ENCODE measurements at places on chromosomes 2 and 18. TPM values are rescaled to one million over a fixed set of nuclear protein-coding genes. Genes with fewer than 3 reads are reported as not detected.

The IL1R2 gene
- polyA plus RNA-seq: 0.70 TPM

The CPO gene
- not detected for polyA plus RNA-seq

DNA sequence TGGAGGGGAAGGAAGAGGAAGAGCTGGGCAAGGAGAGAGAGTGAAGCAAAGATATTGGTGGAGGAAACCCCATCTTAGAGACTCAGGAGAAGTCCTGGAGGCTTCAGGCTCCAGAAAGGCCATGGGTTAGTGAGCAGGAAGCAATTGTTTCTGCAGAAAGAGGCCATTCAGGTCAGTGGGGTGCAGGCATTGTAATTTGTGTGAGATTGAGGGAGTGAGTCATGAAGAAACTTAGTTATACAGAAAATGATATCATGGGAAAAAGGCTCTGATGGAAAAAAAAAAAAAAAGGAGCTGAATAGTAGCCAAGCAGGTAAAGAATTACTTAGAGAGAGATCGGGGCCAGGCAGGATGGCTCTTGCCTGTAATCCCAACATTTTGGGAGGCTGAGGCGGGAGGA is 4.0 kb downstream of the EMILIN2 start:
- H3K27me3 ChIP-seq: peaks cover 28% of the 10 kb centered on the region
- no peak overlapping the region for H3K27ac ChIP-seq
- peaks cover 25% of the 10 kb centered on the region for H3K4me1 ChIP-seq
- peaks cover 8% of the 10 kb centered on the region for H3K36me3 ChIP-seq
- DNase-seq: no peak

- peaks cover 7% of the 10 kb centered on the region for H3K36me3 ChIP-seq
- H3K4me3 ChIP-seq: peak overlapping the region; percentile 96
- DNase-seq: no peak
- peaks cover 65% of the 10 kb centered on the region for H3K4me1 ChIP-seq
These were observed 750 bp upstream of the RIOK3 start for GRCh38 chr18:23452347-23452727.

DNA sequence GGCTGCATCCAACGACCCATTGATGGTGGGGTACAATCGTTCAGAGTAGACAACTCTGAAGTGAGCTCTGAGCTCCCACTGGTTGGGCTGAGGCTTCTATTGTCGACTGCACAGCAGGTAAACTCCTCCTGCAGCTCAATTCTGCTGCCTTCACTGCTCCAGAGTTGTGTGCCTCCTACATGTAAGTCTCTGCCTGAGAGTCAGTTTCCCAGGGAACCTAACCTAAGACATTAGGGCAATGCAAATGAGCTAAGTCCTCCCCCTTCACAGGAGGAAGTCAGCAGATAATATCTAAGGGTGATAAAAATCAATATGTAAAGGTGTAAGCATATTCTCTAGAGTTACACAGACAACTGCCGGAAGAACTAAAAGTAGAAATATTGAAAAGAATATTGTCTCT is 22.5 kb upstream of the ACYP2 start:
- peak overlapping the region; percentile 36 for H3K4me3 ChIP-seq
- H3K36me3 ChIP-seq: peaks cover 13% of the 10 kb centered on the region
- H3K4me1 ChIP-seq: peaks cover 49% of the 10 kb centered on the region
- H3K27ac ChIP-seq: peak overlapping the region; percentile 40

DNA sequence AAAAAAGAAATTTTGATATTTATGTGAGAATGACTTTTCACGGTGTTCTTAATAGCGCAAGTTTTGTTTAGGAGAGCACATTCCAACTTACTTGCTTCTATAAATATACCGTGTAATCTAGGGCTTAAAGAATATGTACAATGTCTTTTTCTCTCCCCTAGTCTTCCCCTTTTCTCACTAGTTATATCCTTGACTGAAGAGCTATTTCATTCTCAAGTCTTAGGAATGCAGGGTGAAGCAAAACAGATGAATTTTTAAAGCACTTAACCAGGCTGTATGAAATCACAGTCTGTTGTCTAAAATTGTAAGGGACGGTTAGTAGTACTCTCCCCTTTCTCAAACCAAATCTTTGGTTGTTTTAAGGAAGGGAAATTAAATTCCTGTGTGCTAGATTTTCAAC is 29.6 kb upstream of the SLC30A6 start:
- no peak overlapping the region for H3K27ac ChIP-seq
- peaks cover 26% of the 10 kb centered on the region for H3K36me3 ChIP-seq
- no peaks in the 10 kb centered on the region for H3K27me3 ChIP-seq
- H3K4me3 ChIP-seq: no peak overlapping the region
- no peak for DNase-seq

DNA sequence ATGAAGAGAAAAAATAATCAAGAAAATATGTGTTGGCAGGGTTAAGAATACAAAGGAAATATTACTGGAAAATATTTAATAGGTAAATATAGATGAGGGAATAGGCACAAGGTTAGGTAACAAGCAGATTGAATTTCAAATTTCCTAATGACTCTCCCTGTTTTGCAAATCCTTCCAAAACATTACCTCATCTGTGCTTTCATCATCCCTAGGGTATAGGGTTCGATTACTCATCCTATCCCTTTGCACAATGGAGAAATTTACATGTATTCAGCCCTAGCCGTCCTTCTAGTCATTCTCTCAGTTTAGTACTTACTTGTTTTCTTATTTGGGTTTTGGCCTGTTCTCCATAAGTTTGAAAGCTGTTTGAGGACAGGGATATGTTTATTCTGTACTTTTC is 864.6 kb upstream of the FSHR start:
- no peaks in the 10 kb centered on the region for H3K27me3 ChIP-seq
- H3K36me3 ChIP-seq: no peaks in the 10 kb centered on the region
- DNase-seq: no peak
- no peak overlapping the region for H3K27ac ChIP-seq
- no peaks in the 10 kb centered on the region for H3K4me1 ChIP-seq
- H3K4me3 ChIP-seq: no peak overlapping the region

The FABP1 gene
- not detected for polyA plus RNA-seq

- no peak overlapping the region for H3K4me3 ChIP-seq
- DNase-seq: no peak
- H3K4me1 ChIP-seq: no peaks in the 10 kb centered on the region
- peaks cover 33% of the 10 kb centered on the region for H3K27me3 ChIP-seq
- H3K36me3 ChIP-seq: no peaks in the 10 kb centered on the region
These were observed 8.2 kb downstream of the SPTBN1 start for GRCh38 chr2:54464341-54464740.

DNA sequence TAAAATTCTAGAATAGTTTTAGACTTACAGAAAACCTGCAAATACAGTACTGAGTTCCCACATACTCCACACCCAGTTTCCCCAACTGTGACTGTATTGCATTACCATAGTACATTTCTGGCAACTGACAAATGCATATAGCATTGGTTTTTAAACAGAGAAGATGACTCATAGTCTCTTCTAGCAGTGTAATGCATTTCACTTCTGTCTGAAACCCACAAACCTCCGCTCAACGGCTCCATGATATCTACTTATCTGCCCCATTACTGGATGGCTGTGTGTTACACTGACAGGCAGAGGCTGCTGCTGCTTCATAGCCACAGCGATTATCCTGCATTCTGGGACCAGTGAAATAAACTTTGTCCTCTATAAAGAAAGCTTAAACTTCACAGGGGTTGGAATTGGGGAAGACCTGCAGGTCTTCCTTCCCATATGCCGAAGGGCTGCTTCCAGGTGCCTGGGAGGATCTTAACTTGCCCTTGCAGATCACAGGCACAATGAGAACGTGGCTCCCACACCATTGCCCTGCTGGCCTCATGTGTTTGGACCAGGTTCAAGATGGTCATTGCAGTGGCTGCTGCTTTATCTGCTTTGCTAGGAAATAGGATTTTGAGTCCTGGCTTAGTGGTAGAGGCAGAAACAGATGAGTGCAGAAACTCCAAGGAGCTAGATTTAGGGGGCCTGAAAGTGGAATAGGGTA is 742.6 kb upstream of the HS6ST1 start:
- no peak for DNase-seq
- no peaks in the 10 kb centered on the region for H3K4me1 ChIP-seq
- no peak overlapping the region for H3K27ac ChIP-seq
- H3K36me3 ChIP-seq: no peaks in the 10 kb centered on the region
- no peak overlapping the region for H3K4me3 ChIP-seq

The SLC5A7 gene
- not detected for polyA plus RNA-seq

The PROKR1 gene
- not detected for polyA plus RNA-seq

- no peaks in the 10 kb centered on the region for H3K4me1 ChIP-seq
- no peak for DNase-seq
- no peak overlapping the region for H3K4me3 ChIP-seq
- no peaks in the 10 kb centered on the region for H3K27me3 ChIP-seq
These were observed 49.1 kb downstream of the CENPO start for GRCh38 chr2:24842081-24843050.

GRCh38 chr2:81650048-81650971 is 1345.8 kb upstream of the LRRTM1 start:
- no peak for DNase-seq
- no peak overlapping the region for H3K4me3 ChIP-seq
- no peak overlapping the region for H3K27ac ChIP-seq
- H3K4me1 ChIP-seq: no peaks in the 10 kb centered on the region
- H3K36me3 ChIP-seq: no peaks in the 10 kb centered on the region

The AGAP1 gene
- not detected for polyA plus RNA-seq

The AGXT gene
- not detected for polyA plus RNA-seq

- DNase-seq: no peak
- peaks cover 4% of the 10 kb centered on the region for H3K27me3 ChIP-seq
- no peak overlapping the region for H3K4me3 ChIP-seq
- H3K27ac ChIP-seq: no peak overlapping the region
These were observed 45.0 kb downstream of the SDC1 start for GRCh38 chr2:20179755-20180594.

GRCh38 chr2:236161531-236161930 is 6.7 kb downstream of the GBX2 start:
- H3K4me1 ChIP-seq: peaks cover 14% of the 10 kb centered on the region
- H3K36me3 ChIP-seq: no peaks in the 10 kb centered on the region
- DNase-seq: no peak
- no peak overlapping the region for H3K4me3 ChIP-seq
- H3K27ac ChIP-seq: no peak overlapping the region

- peaks cover 6% of the 10 kb centered on the region for H3K4me1 ChIP-seq
- H3K27ac ChIP-seq: no peak overlapping the region
- no peaks in the 10 kb centered on the region for H3K36me3 ChIP-seq
- peaks cover 14% of the 10 kb centered on the region for H3K27me3 ChIP-seq
- H3K4me3 ChIP-seq: no peak overlapping the region
- DNase-seq: no peak
These were observed 186.8 kb downstream of the TMEM247 start for GRCh38 chr2:46666044-46666679.

DNA sequence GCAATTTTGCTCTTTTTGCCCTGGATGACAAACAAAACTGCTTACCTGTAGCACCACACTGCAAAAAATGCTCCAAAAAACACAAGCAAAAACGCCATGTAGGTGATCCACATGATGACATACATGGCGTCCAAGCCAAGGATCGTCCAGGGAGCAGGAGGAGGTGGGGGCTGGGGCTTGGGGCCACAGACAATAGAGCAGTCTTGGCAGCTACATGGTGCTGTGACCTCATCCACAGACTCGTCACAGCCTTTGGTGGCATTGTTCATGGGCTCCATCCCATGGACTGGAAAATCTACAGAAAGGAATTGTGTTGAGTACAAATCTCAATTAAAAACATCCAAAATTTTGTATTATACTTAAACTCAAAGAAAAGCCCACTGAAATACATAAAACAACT is 26.1 kb downstream of the NPC1 start:
- peaks cover 41% of the 10 kb centered on the region for H3K36me3 ChIP-seq
- H3K4me1 ChIP-seq: no peaks in the 10 kb centered on the region
- no peak overlapping the region for H3K27ac ChIP-seq
- H3K4me3 ChIP-seq: no peak overlapping the region
- H3K27me3 ChIP-seq: no peaks in the 10 kb centered on the region

The DPP10 gene
- polyA plus RNA-seq: not detected

DNA sequence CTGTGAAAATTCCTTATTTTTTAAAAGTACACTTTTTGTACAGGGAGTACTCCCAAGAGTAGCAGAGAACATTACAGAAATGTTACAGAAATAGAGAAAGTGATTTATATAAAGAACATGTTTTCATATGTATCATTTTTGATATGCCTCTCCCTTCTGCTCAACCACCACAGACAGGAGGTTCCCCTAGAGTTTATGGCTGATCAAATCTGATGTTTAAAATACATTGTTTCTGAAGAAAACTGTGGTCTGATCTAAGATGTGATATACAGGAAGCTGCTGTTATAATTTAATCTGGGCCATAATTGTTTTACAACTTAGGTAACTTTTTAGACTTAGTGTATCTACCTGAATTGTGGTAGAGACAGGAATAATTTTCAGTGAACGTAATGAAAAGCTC is 37.0 kb downstream of the STAT4 start:
- H3K4me3 ChIP-seq: no peak overlapping the region
- no peak overlapping the region for H3K27ac ChIP-seq
- H3K27me3 ChIP-seq: no peaks in the 10 kb centered on the region
- H3K4me1 ChIP-seq: no peaks in the 10 kb centered on the region
- no peaks in the 10 kb centered on the region for H3K36me3 ChIP-seq

The VAMP8 gene
- polyA plus RNA-seq: 262 TPM
